K562 (cell line): ENCODE measurements at places on chromosomes 6 and 20.

DNA sequence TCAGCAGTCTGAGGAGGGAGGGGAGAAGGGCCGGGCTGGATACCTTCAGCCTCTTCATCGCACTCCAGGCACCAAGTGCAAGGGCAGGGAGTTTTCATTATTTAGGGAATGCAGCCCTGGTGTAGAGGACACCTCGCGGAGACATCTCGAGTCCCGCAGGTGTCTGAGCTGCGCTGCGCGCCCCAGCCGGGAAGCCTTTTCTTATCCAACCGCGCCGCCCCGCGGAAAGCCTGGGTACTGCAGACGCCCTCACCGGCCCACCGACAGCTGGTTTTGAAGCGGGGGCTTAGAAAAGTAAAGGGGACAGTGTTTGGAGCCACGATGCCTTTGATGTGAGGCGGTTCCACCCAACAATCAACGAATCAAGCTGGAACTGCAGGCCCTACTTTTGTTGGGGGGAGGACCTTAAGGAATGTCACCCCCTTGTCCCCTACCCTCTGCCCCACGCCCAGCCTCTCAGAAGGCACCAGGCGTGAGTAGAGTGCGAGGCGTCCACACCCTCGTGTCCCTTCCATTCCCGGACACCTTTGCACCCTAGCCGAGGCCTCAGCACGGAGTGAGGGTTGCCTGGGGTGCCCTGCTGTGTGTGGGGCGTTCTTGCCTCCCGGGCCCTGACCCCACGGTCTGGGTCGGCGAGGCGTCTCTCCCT, 8.6 kb downstream of the NKX2-2 start:
- peak; percentile 66 for DNase-seq

DNA sequence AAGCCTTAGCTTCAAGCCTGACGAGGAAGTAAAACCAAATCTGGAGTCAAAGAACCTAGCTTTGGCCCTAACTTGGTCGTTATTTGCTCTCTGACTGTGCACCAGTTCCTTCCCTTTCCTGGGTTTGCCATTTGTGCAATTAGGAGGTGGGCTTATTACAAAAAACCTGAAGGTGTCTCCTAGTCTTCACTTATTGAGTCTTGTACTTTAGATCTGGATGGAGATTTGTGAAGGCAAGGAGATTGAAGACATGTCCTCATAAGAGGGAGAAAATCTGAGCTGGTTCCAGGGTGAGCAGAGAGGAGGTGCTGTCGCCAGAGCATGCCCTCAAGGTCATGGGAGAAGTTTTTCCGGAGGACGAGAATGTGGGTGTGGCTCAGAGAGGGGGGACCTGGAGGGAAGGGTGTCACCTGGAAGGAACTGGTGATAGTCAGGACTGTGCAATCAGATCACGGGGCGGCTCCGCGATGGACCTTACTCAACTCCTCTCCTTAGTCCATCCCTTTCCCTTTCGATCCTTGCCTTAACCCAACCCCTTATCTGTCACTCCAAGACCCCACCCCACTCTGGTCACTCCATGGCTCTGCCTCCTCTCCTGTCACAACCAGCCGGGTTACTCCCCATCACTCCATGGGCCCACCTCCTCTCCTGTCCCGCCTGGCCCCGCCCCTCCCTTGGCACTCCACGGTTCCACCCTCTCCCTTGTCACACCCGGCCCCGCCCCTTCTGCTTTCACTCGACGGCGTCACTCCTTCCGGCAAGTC, 588 bp upstream of the ACSS2 start:
- DNase-seq = peak; percentile 93

DNA sequence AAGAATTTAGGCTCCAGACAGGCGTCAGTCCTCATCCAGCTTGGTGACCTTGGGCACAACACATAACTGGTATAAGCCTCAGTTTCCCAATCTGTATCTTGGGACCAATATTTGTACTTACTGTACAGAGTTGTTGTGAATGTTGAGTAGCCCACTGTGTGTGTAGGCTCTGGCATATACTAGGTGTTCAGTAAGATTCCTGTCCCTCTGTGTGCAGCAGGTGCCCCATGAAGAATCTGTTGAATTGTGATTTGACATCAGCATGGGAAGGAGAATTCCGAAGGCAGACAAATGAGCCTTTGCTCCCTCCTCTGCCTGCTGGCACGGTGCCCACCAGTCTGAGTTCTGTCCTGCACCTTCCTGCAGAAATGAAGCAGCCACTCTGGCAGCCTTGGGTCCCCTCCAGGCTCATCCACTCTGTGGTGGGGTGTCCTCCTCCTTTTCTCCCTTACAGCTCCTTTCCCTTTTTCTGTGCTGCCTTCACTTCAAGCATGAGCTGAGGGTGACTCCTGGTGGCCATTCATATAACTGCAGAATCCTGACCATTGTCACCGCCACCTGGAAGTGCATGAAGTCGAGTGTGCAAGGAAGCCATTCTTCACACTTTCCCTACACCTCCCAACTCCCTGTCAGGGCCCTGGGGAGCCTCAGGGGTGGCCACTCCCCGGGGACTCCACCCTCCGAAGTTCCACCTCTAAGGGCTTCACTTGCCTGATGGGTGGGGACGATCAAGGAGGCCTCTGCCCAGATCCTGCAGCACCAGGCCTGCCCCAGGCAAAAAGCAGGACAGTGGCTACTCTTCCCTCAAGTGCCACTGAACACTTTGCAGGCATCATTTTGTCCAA, 48.2 kb downstream of the MRPL14 start:
- DNase-seq = peak; percentile 74

GRCh38 chr6:163906006-163906710, 491.6 kb downstream of the QKI start:
- DNase-seq = no peak

DNA sequence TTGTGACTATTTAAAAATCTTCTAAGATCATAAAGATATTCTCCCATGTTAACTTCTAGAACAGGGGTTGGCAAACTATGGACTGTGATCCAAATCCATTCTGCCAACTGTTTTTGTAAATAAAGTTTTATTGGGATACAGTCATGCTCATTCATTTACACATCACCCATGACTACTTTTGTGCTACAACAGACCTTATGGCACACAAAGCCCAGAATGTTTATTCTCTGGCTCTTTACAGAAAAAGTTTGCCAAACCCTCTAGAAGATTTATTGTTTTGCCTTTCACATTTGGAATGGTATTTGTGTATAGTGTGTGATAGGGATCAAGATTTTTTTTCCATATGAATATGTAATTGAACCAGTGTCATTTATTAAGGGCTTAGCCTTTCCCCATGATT, 341.7 kb downstream of the CD83 start:
- DNase-seq = no peak

DNA sequence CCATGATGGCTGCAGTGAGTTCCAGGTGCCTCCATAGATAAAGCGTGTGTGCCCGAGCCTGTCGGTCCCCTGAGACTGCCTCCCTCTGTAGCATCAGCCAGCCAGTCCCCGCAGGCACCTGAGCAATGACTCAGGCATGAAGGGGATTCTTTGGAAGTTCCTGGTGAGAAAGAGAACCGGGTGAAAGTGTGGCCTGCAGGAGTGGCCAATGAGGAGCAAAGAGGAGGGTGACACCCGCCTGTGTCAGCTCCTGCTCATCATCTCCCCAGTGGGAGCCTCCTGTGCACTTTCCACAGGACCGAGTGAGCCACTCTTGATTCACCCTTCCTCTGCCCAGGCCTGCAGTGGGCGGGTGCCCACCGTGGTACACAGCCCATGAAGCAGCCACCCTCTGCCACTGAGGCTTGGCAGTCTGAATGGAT, 71.2 kb upstream of the PTPN1 start:
- peak; percentile 26 for DNase-seq

DNA sequence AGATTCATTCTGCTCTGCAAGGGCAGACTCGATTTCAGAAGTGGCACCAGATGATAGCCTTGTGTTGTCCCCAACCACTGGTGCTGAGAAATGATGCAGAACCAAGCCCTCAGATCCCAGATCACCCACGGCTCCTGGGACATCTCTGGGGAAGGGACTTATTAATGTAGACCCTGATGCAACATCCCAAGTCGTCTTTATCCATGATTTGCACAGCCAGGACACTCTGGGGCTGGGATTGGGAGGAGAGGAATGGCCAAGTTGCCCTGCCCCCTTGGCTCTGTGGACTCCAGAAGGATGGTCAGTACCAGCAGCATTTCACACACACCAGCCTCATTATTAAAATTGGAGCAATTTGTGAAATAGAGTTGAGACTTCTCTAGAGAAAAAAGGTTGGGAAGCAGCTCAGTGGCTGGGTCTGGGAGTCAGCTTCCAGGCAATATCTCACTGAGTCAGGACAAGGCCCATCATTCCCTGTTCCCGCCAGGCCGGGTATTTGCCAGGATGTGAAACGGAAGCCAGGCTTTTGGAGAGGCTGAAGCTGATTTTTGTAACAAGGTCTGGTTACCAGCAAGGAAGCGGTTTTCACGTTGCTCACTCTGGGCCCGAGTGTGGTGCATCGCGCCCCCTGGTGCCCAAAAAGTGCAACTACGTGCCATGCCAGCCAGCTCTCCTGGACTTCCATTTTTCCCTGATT, 67.4 kb downstream of the ZBTB2 start:
- DNase-seq = peak; percentile 85

GRCh38 chr20:52230409-52230808, 38.8 kb upstream of the ZFP64 start:
- no peak for DNase-seq

- no peak for DNase-seq
Observed at GRCh38 chr6:87641065-87641692, 51.2 kb downstream of the ORC3 start.
